ENCODE measurements at places on chromosomes 2 and 18. TPM values are rescaled to one million over a fixed set of nuclear protein-coding genes. Genes with fewer than 3 reads are reported as not detected.

- DNase-seq, result no peak
Measured at GRCh38 chr2:226909836-226910235, 74.0 kb downstream of the RHBDD1 start.

Gene IL1F10
- total RNA-seq, result not detected

GRCh38 chr2:178485356-178485755, 5.1 kb downstream of the PLEKHA3 start:
- DNase-seq, result no peak

GRCh38 chr18:61502472-61502871, 169.2 kb downstream of the CDH20 start:
- DNase-seq, result peak; percentile 1

Gene NTSR2
- not detected for total RNA-seq

Gene STAT4
- 81.0 TPM for total RNA-seq

- no peak for DNase-seq
Measured at GRCh38 chr2:42203792-42204191, 34.6 kb downstream of the EML4 start.

DNA sequence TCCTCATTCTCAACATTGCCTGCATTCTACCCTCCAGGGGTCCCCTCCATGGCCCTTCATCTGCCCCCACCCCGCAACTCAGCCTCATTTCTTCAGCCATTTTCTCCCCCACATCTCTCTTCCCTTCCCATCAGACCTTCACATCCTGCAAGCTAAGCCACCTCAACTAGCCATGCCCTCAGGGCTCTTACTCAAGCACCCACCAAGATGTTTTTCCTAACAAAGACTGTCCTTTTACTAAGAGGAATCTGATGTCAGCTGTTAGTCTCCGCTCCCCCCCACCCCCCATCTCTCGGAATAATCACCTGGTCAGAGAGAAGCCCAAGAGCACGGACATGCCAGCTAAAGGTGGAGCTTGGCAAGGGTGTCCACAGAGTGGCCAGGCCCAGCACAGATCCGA, 4.7 kb upstream of the CAPN10 start:
- no peak for DNase-seq

Gene CD302
- 0.56 TPM for total RNA-seq

- DNase-seq, result no peak
Measured at GRCh38 chr2:99509387-99509786, 19.6 kb upstream of the REV1 start.

Gene PPP1R1C
- not detected for total RNA-seq

DNA sequence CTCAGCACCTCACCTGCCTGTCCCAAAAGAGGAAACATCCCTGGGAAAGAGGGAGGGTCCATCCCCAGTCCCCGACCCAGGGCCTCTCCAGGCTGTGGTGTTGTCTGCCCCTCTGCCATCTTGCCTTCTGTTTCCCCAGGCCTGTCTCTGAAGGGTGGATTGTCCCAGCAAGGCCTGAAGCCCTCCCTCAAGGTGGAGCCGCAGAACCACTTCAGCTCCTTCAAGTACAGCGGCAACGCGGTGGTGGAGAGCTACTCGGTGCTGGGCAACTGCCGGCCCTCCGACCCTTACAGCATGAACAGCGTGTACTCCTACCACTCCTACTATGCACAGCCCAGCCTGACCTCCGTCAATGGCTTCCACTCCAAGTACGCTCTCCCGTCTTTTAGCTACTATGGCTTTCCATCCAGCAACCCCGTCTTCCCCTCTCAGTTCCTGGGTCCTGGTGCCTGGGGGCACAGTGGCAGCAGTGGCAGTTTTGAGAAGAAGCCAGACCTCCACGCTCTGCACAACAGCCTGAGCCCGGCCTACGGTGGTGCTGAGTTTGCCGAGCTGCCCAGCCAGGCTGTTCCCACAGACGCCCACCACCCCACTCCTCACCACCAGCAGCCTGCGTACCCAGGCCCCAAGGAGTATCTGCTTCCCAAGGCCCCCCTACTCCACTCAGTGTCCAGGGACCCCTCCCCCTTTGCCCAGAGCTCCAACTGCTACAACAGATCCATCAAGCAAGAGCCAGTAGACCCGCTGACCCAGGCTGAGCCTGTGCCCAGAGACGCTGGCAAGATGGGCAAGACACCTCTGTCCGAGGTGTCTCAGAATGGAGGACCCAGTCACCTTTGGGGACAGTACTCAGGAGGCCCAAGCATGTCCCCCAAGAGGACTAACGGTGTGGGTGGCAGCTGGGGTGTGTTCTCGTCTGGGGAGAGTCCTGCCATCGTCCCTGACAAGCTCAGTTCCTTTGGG, 47.2 kb downstream of the BOLA3 start:
- no peak for DNase-seq

DNA sequence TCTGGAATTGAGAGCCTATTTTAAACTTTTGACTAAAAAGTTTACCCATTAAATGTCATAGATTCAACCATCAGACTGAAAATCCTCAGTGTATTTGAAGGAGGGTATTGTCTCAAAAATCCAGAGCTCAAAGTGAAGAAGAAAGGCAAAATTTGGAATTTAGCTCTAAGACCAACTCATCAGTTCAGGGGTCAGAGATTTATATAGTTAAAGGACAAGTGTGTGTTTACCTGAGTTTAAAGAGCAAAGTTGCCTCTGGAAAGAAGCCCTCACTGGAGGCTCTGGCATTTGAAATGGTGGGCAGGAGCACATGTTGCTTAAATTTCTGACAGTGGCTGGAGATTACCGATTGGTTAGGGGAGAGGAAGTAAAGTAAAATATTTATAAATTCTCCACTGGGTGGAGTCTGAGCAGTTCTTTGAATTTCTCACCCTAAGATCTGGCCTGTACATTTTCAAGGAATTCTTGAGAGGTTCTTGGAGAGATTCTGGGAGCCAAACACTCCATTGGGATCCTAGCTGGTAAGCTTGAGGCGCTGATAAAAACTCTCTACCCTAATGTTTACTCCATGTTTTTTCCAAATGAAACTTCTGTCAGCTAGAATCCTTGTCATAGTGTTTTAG, at the start of gene KYNU:
Gene KYNU (plus strand): TSS at position 449 of the 623 bp plus-strand sequence. CDS start 7,704 bp downstream, outside the sequence.
- DNase-seq, result no peak

- no peak for DNase-seq
Measured at GRCh38 chr18:27794181-27794926, 382.6 kb downstream of the CDH2 start.

- peak; percentile 46 for DNase-seq
Measured at GRCh38 chr2:152573168-152573567, 144.1 kb downstream of the PRPF40A start.

Gene RESP18
- not detected for total RNA-seq

Gene APCDD1
- total RNA-seq, result not detected

DNA sequence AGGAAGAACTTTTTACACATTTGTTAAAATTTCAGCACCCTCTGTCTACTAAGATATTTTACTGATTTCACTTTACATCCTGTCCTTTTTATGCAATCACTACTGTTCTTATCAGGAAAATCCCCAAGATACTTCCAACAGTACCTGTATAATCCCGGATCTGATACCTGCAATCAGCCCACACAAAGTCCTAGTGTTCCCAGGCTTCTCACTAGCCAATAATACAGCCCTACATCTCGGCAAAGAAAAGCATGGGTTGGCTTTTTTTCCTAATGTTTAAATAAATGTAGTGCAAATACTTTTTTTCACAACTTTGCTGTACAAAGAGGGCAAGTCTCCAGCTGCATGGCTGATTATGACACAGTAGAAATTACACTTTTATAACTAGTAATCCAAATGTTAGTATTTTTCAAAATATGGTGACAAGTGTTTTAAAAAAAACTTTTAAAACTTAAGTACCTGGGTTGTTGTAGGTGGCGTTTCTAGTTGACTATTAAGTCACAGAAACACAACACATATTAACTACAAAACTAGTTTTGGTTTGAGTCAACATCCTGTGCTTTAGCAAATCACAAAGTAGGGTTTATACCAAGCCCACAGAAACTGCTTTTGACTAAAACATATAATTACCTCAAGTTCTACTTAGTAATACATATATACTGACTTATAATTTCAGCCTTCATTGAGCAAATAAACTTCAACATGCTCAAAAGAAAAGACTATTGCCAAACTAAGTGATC, 19.5 kb downstream of the CNOT11 start:
- no peak for DNase-seq
